ENCODE measurements at places on chromosomes 4 and X.

- no peak for DNase-seq
Observed at GRCh38 chr4:150181536-150181935, 103.3 kb downstream of the DCLK2 start.

GRCh38 chr4:77617203-77617602 is 11.6 kb downstream of the CXCL13 start:
- no peak for DNase-seq

- DNase-seq = no peak
Observed at GRCh38 chr4:124703154-124703553, 9.4 kb downstream of the ANKRD50 start.

- no peak for DNase-seq
Observed at GRCh38 chr4:41713768-41714167, 34.8 kb downstream of the PHOX2B start.

DNA sequence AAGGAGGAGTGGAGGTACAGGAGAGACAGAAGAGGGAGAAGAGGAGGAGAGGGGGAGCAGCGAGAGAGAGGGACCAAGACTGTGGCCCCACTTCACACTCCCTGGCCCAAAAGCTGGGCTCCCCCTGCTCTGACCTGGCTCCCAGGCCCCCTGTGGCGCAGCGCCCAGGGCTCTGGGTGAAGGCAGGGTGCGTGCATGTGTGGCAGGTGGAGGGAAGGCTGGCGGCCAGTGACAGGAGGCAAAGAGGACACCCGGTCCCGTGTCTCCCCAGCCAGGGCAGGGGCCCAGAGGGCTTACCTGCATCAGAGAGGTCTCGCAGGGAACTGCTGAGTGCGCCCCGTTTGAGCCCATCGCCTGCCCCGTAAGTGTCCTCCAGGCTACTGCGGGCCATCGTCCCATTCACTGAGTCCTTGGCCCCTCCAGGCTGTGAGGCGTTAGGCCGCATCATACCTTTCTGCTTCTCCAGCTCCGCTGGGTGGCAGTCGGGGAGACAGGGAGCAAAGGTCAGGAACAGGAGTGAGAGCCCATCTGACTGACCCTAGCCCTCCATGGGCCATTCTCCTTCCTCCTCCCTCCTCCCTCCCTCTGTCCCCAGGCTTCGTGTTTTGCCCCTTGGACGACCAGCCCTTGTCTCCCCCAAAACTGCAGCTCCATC is 11.1 kb upstream of the KDM5C start:
- DNase-seq = no peak

- DNase-seq = no peak
Observed at GRCh38 chr4:147104768-147105167, 159.1 kb upstream of the TTC29 start.

DNA sequence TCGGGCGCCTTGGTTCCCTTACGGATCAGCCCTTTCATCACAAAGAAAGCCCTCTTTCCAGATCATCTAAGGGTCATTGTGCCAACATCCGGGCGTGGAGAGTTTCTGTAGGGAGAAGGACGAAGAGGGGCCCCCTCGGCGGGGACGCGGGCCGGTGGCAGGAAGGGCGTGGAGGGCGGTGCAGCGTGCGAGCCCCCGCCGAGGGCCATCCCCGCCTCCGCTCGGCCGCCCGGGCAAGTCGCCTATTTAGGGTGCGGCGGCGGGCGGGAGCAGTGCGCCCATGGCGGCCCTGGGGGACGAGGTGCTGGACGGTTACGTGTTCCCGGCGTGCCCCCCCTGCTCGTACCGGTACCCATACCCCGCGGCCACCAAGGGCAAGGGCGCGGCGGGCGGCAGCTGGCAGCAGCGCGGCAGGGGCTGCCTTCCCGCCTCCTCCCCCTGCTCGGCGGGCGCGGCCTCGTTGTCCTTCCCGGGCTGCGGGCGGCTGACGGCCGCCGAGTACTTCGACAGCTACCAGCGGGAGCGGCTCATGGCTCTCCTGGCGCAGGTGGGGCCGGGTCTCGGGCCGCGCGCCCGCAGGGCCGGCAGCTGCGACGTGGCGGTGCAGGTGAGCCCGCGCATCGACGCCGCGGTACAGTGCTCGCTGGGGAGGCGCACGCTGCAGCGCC is at the start of gene ZAR1:
Gene ZAR1, plus strand, starts transcription at position 241 of the 668 bp plus-strand sequence. Its CDS starts 40 bp downstream, at position 281.
- no peak for DNase-seq

DNA sequence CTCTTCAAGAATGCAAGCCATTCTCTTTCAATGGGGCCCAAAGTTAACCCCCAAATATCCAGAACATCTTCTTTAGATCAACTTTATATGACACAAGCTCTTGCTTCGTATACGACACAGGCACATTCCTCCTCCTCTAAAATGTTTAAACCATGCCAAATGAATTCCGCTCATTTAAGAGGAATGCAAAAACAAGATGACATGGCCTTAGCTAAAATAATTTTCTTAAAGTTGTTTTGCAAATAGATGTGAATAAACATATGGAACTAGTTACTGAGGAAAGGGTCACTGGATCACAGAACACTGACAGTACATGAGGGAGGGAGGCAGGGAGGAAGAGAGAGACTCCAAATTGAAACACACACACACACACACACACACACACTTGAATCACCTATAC is 97.4 kb downstream of the RASL11B start:
- DNase-seq = no peak

DNA sequence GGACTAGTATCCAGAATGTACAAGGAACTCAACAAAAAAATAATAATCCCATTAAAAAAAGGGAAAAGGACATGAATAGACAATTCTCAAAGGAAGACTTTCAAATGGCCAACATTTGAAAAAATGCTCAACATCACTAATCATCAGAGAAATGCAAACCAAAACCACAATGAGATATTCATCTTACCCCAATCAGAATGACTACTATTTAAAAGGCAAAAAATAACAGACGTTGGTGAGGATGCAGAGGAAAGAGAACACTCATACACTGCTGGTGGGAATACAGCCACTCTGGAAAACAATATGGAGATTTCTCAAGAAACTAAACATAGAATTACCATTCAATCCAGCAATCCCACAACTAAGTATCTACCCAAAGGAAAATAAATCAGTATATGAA is 133.1 kb downstream of the KDR start:
- DNase-seq = no peak

GRCh38 chr4:72375073-72375736 is 193.8 kb downstream of the ADAMTS3 start:
- no peak for DNase-seq

GRCh38 chrX:45295259-45295986 is 94.7 kb upstream of the DIPK2B start:
- DNase-seq = no peak

DNA sequence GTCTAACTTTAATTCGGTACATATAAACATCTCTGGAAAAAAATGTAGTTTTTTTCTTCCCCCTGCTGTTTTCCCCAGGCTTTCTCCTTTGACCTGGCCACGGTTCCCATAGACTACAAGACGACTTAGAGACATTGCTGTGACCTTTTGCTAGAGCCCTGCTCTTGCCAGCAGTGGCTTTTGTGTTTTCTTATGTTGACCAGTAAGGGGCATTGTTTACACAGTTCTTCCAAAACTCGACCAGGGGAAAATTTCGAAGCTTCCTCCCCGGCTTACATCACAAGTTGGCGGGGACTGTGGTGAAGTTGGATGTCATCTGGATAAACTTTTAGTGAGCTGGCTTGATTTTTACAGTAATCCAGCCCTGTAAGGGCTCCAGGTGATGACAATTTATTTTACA is 9.3 kb downstream of the CCDC160 start:
- DNase-seq = no peak

GRCh38 chr4:83356899-83357661 is 22.4 kb upstream of the HPSE start:
- DNase-seq = no peak

DNA sequence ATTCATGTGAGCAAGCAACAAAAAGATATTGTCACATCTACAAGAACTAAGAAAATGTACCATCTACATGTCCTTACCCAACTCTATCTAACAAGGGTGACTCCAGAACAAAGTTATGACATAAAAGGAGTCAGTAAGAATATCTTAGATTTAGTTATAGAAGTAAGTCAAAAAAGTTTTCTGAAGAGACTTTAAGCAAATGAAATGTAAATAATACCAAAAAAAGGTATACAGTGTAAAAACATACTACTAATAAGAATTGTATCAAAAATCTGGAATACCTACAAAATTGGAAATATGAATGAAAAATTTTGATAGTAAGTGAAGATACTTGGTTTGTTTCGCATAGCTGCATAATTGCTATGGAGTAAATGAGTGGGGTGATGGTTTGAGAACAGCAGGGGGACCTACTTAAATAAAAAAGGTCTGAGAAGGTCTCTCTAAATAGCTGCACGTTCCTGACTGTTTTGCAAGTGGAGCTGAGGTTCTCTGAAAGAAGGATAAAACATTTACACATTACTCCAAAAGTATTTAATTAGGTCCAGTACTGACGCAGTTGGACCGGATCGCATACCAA is 51.0 kb upstream of the ENPP6 start:
- no peak for DNase-seq

DNA sequence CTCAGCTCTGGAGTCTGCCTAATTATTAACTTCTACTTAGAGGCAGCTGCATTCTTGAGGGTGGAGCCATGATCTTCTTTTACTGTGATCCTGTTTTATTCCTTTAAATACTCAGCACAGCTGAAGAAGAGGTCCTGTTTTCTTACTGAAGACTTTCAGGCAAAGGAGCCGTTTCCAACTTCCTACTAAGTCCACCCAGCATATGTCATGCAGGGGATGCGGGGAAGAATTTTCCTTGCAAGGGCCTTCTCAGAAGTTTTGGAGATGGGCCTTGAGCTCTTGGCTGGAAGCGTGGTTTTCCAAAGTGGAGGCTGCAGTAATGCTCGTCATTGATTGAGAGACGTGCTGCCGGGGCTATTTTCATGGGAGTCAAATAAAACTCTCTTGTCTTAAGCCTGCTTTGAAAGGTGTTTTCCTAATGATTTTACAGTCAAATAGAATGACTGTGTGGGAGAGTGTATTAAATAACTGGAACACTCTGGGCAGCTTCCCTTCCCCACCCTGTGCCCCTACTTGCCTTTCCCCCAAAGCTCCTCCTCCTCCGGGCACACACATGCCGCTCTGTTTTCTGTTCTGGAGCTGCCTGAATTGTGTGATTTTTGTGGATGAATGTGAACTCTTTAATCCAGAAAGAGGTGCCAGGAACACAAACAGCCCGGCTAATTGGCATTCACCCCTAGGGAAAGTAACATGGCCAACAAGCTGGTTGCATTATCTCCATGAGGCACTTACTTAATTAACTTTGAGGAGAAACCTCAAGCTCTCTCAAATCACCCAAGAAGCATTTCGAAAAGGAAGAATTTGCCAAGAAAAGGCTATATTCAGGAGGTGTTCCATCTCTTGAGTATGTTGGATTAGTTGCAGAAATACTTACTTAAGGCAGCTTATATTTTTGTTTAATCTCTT is 28.1 kb downstream of the FGF2 start:
- DNase-seq = no peak

- no peak for DNase-seq
Observed at GRCh38 chrX:124228849-124229248, 103.6 kb upstream of the TEX13D start.

- DNase-seq = no peak
Observed at GRCh38 chr4:139857021-139857420, 191.4 kb downstream of the MGST2 start.

DNA sequence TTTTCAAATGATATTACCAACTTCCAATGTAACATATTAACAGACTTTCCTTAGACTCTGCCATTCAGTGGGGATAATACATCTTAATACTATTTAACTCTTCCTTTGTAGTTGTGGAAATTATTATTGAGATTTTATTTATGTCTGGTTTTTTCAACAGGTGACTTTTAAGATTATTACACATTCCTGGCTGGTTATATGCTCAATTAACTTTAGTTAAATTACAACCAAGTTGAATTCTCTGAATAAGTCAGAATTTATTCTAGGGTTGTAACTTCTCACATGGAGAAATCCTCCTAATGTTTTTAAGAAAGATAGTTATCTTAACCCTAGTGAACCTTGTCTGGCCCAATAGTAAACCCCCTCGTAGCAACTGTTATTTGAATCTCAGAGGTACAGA is 107.3 kb downstream of the SLC10A6 start:
- DNase-seq = no peak

DNA sequence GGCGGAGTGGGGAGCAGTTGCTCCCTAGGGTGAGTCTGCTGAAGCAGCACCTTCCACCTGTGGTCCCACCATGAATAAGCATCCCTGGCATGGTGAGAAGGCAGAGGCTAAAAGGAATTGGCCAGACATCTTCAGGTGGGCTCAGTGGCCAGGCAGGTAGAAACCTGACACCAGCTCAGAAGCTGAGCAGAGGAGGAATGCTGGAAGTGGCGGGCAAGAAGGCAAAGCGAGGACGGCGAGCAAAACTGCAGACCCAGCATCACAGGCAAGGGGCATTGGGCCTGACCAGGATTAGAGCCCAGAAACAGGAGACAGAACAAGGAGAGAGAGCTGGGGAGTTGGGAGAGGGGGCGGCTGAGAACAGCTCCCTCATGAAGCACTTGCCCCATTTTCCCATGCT is 25.3 kb downstream of the TSC22D3 start:
- DNase-seq = no peak

GRCh38 chrX:42437211-42437610 is 340.8 kb downstream of the PPP1R2C start:
- no peak for DNase-seq

DNA sequence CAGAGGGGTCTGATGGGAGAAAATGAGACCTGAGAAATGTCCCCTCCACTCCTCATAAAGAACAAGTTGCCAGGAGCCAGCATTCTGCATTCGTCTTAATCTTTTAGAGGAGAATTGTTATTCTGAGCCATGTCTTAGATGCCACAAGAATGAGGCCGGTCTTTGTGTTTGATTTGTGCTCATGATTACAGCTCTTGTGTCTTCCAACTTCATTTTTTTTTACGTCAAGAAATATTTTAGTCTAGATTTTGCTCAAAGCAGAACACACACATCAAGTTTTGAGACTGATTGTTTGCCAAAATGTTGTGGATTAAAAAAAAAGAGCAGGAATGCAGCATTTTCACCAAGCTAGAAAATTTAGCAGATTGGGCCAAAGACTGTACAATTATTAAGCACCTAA is 130.6 kb upstream of the PITX2 start:
- DNase-seq = no peak

- no peak for DNase-seq
Observed at GRCh38 chrX:15271757-15272156, 1.9 kb upstream of the ASB9 start.

GRCh38 chr4:129839687-129840086 is 743.7 kb downstream of the C4orf33 start:
- DNase-seq = no peak

DNA sequence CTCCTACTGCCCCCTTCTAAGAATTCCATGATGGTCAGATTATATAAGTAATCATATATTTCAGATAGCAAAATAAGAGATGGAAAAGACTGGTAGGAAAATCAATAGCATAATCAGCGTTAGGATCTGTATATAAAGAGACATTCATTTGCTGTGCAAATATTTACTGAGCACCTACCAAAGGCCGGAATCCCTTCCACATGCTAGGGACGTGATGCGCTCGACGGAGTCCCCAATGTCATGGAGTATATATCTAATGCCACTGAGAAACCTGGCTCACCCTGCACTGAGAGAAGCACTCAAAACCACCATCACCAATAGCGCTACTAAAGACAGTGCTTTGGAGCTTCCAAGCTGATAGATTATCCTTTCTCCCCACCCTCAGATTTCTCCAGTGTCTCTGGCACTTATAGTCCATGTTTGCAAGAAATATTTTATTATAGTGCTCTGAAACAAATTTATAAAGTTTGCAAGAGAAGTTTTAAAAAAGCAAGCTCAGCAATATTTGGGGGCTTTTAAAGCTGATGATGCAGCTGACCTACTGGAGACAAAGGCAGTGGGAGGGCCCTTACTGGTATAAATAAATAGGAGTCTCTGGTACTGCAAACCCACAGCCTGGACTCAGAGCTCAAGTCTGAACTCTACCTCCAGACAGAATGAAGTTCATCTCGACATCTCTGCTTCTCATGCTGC is at the start of gene CXCL13:
Gene CXCL13, plus strand, starts transcription at position 611 of the 693 bp plus-strand sequence. Its CDS starts 46 bp downstream, at position 657.
- no peak for DNase-seq

- no peak for DNase-seq
Observed at GRCh38 chr4:73998040-73999011, at the start of gene CXCL5. Gene CXCL5 (minus strand): TSS chr4:73998677. CDS start chr4:73998581, 96 bp downstream.
